ENCODE measurements at places on chromosomes 6 and 20. TPM values are rescaled to one million over a fixed set of nuclear protein-coding genes. Genes with fewer than 3 reads are reported as not detected.

The DLL1 gene
- 3.3 TPM for total RNA-seq

The BMP7 gene
- 12.8 TPM for total RNA-seq

The STK35 gene
- total RNA-seq, result 22.9 TPM

The PSMG4 gene
- 8.1 TPM for total RNA-seq

The REV3L gene
- total RNA-seq, result 37.2 TPM

GRCh38 chr6:6750594-6751265 is 162.2 kb downstream of the LY86 start:
- no peak overlapping the region for H3K4me3 ChIP-seq
- H3K27me3 ChIP-seq, result no peaks in the 10 kb centered on the region
- H3K27ac ChIP-seq, result peak overlapping the region; percentile 49
- peaks cover 29% of the 10 kb centered on the region for H3K4me1 ChIP-seq

- H3K27me3 ChIP-seq, result no peaks in the 10 kb centered on the region
- no peaks in the 10 kb centered on the region for H3K36me3 ChIP-seq
- no peaks in the 10 kb centered on the region for H3K4me1 ChIP-seq
- no peak overlapping the region for H3K27ac ChIP-seq
- H3K4me3 ChIP-seq, result no peak overlapping the region
Measured at GRCh38 chr20:42435230-42435629, 754.5 kb downstream of the PTPRT start.

DNA sequence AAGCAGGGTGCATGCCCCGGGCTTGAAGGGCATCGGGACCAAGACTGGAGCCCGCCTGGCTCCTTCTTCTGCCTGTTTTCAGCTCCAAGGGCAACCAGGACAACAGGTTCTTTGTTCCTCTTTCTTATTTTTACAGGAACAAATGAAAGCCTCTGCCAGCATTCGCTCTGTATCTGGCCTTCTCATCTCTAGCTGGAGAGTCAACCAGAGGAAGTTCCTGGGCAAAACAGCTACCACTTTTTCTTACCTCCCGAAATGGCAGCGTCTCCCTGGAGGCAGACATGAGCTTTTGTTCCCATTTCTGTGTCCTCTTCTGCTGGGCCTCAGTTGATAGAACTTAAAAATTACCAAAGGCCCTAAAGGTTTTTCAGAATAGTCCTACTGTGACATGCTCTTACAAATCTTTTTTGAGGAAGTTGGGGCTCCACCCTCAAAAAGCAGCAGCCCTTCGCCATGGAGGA is 74.1 kb upstream of the NAA20 start:
- no peak for DNase-seq
- H3K4me1 ChIP-seq, result peaks cover 6% of the 10 kb centered on the region
- no peaks in the 10 kb centered on the region for H3K27me3 ChIP-seq

DNA sequence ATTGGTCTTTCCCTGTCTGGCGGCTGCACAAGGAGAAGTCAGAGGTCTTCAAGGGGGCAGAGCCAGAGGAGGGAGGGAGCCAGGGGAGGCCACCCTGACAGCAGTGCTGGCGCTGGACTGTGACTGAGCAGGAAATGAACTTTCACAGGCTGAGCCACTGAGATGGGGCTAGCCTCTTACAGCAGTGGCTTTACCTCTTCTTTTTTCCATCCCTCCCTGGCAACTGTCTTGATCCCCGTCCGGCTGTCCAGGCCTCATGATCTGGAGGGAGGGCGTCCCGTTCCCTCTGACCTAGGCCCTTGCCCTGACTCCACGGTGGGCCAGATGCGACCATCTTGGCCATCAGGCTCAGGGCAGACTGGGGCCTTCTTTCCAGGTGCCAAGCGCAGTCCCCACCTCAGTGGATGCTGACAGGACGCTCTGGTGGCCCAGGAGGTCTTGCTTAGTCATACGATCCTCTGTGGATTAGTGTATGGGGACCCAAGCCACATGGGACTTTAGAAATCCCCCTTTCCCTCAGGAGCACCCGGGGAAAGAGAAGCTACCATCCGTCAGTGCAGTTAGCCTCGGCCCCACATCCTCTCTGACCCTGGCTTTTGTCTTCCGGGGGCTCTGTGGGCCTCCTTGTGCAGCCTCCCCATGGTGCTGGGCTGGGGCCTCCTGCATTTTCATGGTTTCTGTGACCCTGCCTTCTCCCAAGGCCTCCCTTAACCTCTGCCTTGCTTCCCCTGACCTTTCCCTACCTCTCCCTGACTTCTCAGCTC is 57.4 kb upstream of the CCDC167 start:
- H3K4me1 ChIP-seq, result peaks cover 11% of the 10 kb centered on the region
- H3K36me3 ChIP-seq, result no peaks in the 10 kb centered on the region
- H3K27me3 ChIP-seq, result peaks cover 10% of the 10 kb centered on the region
- no peak for DNase-seq
- H3K4me3 ChIP-seq, result no peak overlapping the region

DNA sequence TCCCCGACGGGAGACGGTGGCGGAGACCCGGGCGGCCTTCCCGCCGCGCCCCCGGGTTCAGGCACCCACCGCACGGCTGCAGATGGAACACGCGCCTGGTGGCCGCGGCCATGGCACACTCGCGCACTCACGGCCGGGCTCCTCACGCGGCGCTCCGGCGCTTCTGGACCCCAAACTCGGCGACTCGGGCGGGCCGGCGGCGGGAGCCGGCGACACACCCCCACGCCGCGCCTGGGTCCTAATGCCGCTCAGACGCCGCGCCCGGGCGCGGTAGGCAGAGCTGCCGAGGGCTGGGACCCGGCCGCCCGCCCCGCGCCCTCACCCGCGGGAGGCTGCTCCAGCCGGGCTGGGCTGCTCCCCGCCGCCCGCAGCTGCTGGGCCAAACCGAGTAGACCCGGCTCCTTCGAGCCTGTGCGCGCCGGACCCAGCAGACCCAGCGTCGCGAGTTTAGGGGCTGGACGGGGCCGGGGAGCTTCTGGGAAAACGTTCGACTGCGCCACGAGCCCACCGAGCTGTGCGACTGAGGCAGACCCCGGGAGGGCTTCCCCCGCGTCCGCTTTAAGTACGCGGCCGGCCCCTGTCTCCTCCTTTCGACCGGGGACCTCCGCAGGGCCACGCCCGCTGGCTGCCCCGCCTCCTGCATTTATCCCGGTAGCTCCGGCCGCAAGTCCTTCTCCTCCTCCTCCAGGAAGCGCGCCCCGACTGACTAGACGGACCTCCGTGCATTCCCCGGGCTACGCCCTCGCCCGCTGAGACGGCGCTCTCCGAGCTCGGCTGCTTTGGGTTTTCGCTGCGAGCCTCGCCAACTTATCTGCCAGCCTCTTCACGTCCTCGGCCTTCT is at the start of gene SLC4A11:
SLC4A11 (minus strand) TSS at position 165 of the 841 bp plus-strand sequence; CDS start at position 112, 53 bp downstream.
- no peak within 1 kb of the TSS for H3K27ac ChIP-seq
- no peaks in the 10 kb centered on the region for H3K36me3 ChIP-seq
- H3K4me1 ChIP-seq, result no peaks in the 10 kb centered on the region
- peaks cover 53% of the 10 kb centered on the region for H3K27me3 ChIP-seq
- DNase-seq, result peak; percentile 62

DNA sequence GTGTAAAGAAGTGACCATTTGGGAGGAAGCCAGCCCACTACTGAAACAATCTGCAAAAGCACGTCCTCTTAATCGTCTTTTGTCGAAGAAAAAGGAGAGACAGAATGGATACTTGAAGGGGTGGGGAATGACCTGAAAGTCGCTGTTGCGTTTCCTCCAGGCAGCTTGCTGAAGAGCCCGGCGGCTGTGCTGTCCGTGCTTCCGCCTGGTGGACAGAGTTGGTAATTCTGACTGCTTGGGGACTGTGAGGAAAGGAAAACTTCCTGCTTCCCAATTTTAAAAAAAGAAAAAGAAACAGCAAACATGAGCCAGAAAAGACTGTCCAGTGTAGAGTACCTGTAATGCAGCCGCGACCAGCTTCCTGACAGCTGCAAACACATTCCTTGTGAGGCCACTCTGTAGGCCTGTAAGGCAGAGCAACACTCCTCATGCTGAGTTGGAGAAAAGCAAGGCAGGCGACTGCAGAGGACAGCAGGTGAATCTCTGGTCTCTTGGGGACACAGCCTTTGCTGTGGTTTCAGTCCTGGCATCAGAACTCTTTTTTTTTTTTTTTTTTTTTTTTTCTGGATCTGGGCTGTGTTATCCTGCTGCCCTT is 251.1 kb upstream of the TBX18 start:
- no peaks in the 10 kb centered on the region for H3K36me3 ChIP-seq
- H3K27me3 ChIP-seq, result no peaks in the 10 kb centered on the region
- no peak overlapping the region for H3K27ac ChIP-seq
- no peaks in the 10 kb centered on the region for H3K4me1 ChIP-seq
- peak; percentile 82 for DNase-seq

- no peak overlapping the region for H3K27ac ChIP-seq
- no peaks in the 10 kb centered on the region for H3K36me3 ChIP-seq
- DNase-seq, result no peak
- H3K27me3 ChIP-seq, result no peaks in the 10 kb centered on the region
Measured at GRCh38 chr6:147345902-147346301, 141.7 kb downstream of the STXBP5 start.

DNA sequence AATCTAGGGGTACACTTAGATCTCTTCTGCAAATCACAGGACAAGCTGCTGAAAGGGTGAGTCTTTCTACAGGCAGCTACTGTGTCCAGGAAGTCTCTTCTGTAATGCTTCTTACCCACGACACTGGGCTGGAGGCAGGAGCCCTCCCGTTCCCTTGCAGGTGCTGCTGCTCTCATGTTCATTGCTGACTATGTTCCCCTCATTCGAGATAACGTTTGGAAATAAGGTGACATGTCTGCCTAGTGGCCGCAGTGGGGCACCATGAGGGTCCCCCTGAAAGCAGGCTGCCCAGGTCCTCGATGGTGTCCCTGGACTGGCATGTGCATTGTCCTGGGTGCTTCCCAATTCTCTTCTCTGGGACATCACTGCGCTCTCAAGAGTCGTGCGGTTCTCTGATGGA is 74.7 kb downstream of the SYNJ2 start:
- no peaks in the 10 kb centered on the region for H3K4me1 ChIP-seq
- H3K27ac ChIP-seq, result no peak overlapping the region
- no peak for DNase-seq
- H3K4me3 ChIP-seq, result no peak overlapping the region

GRCh38 chr6:75012018-75012417 is 193.8 kb downstream of the COL12A1 start:
- H3K27ac ChIP-seq, result no peak overlapping the region
- H3K36me3 ChIP-seq, result no peaks in the 10 kb centered on the region
- H3K4me1 ChIP-seq, result no peaks in the 10 kb centered on the region
- H3K27me3 ChIP-seq, result no peaks in the 10 kb centered on the region

- DNase-seq, result no peak
- no peak overlapping the region for H3K4me3 ChIP-seq
- no peak overlapping the region for H3K27ac ChIP-seq
- no peaks in the 10 kb centered on the region for H3K27me3 ChIP-seq
- H3K36me3 ChIP-seq, result no peaks in the 10 kb centered on the region
Measured at GRCh38 chr6:14417377-14417776, 299.8 kb downstream of the CD83 start.

DNA sequence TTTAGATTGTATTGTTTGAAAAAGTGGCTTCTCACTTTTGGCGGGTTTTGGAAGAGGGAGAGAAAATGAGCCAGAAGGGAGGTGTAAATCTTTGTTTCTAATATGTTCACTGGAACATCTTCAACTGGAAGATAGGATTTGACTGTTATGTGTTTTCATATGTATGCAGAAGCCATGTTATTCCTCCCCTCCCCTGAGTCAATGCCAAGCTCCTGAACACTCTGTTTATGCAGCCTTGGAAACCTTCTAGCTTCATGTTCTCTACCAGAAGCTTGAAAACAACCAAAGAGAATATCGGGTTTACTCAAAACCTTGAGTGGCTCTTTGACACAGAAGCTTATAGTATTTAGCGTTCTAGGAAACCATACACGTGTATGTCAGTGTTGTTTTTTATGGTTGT is 279.1 kb downstream of the PRL start:
- H3K27me3 ChIP-seq, result no peaks in the 10 kb centered on the region
- H3K36me3 ChIP-seq, result no peaks in the 10 kb centered on the region
- no peaks in the 10 kb centered on the region for H3K4me1 ChIP-seq
- H3K27ac ChIP-seq, result no peak overlapping the region
- H3K4me3 ChIP-seq, result no peak overlapping the region

GRCh38 chr20:59823030-59823423 is 110.4 kb downstream of the SYCP2 start:
- no peak overlapping the region for H3K27ac ChIP-seq
- no peaks in the 10 kb centered on the region for H3K36me3 ChIP-seq
- no peaks in the 10 kb centered on the region for H3K27me3 ChIP-seq
- H3K4me3 ChIP-seq, result no peak overlapping the region
- DNase-seq, result no peak
- peaks cover 5% of the 10 kb centered on the region for H3K4me1 ChIP-seq

GRCh38 chr20:47278907-47279348 is 77.6 kb downstream of the ZMYND8 start:
- H3K27me3 ChIP-seq, result no peaks in the 10 kb centered on the region
- peak overlapping the region; percentile 54 for H3K27ac ChIP-seq
- H3K4me1 ChIP-seq, result peaks cover 9% of the 10 kb centered on the region

- H3K27me3 ChIP-seq, result no peaks in the 10 kb centered on the region
- no peak overlapping the region for H3K27ac ChIP-seq
- H3K4me1 ChIP-seq, result no peaks in the 10 kb centered on the region
- no peak overlapping the region for H3K4me3 ChIP-seq
- no peaks in the 10 kb centered on the region for H3K36me3 ChIP-seq
- DNase-seq, result no peak
Measured at GRCh38 chr20:32908334-32909292, 49.9 kb downstream of the EFCAB8 start.

DNA sequence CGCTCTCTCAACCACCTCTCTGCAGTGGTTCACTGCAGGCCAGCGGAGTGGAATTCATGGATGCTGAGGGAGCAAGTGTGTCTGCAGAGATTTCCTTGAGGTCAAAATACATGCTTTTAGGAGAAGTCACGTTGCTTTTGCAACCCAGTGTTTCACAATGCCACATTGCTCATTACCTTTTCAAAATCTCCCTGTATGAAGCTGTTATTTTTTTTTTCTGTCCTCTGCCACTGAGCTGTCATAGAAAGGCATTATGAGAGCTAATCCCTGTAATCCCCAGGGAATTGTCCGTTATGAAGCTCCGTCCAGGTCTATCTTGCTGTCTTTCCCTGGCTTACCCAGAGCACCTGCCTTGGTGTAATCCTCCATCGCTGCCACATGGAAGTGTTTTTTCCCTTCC is 60.5 kb upstream of the SLC22A23 start:
- no peaks in the 10 kb centered on the region for H3K36me3 ChIP-seq
- H3K4me3 ChIP-seq, result no peak overlapping the region
- no peaks in the 10 kb centered on the region for H3K27me3 ChIP-seq
- H3K4me1 ChIP-seq, result peaks cover 9% of the 10 kb centered on the region
- H3K27ac ChIP-seq, result peak overlapping the region; percentile 7

Measured in hepatocyte (in vitro differentiated cells).